ENCODE measurements at places on chromosomes 6 and 20. TPM values are rescaled to one million over a fixed set of nuclear protein-coding genes. Genes with fewer than 3 reads are reported as not detected.

The FITM2 gene
- 1.9 TPM for total RNA-seq

The PCK1 gene
- not detected for total RNA-seq

GRCh38 chr6:106520711-106521401 is 108.4 kb downstream of the RTN4IP1 start:
- H3K27ac ChIP-seq = peak overlapping the region; percentile 97
- peak; percentile 82 for DNase-seq
- peaks cover 72% of the 10 kb centered on the region for H3K4me1 ChIP-seq
- H3K36me3 ChIP-seq = peaks cover 33% of the 10 kb centered on the region

DNA sequence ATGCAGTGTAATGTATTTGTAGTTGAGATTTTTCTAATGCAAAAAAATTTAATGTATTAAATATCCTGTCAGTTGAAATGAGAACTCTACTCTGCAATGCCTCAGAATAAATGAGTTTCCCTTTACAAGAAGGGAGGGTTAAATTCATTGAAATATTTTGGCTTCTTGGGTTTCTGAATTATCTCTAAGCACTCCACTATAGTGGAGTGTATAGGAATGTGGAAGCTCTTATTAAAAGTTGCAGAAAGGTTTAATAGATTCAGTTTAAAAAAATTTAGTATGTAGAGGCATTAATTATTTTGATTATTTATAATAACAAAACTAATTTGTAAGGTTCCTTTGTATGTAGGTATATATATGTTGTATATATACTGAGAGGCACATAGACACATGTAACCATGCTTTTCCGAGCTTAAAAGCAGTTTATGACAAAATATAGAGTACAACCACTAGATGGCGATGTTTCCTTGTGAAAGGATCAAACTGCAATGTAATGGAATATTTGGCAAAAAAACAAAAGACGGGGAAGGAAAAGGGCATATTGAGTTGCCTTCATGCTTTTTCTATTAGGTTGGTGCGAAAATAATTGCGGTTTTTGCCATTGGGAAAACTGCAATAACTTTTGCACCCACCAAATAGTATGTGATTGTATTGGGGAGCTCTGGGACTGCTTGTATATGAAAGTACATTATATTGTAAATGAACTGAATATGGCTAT is 144.2 kb downstream of the MYO6 start:
- H3K4me3 ChIP-seq = no peak overlapping the region
- DNase-seq = no peak
- no peaks in the 10 kb centered on the region for H3K36me3 ChIP-seq
- peaks cover 2% of the 10 kb centered on the region for H3K4me1 ChIP-seq
- no peaks in the 10 kb centered on the region for H3K27me3 ChIP-seq

GRCh38 chr20:20473657-20474056 is 105.8 kb downstream of the INSM1 start:
- H3K27ac ChIP-seq = no peak overlapping the region
- H3K36me3 ChIP-seq = peaks cover 16% of the 10 kb centered on the region
- peaks cover 2% of the 10 kb centered on the region for H3K4me1 ChIP-seq

GRCh38 chr6:53639520-53639919 is 26.0 kb downstream of the KLHL31 start:
- H3K36me3 ChIP-seq = no peaks in the 10 kb centered on the region
- H3K27me3 ChIP-seq = no peaks in the 10 kb centered on the region
- H3K4me3 ChIP-seq = no peak overlapping the region
- peaks cover 3% of the 10 kb centered on the region for H3K4me1 ChIP-seq
- H3K27ac ChIP-seq = no peak overlapping the region

The TCFL5 gene
- total RNA-seq = 5.4 TPM

- H3K27ac ChIP-seq = peak overlapping the region; percentile 42
- H3K4me3 ChIP-seq = no peak overlapping the region
- no peaks in the 10 kb centered on the region for H3K27me3 ChIP-seq
- H3K36me3 ChIP-seq = no peaks in the 10 kb centered on the region
- peak; percentile 17 for DNase-seq
Observed at GRCh38 chr6:134398453-134398852, 80.5 kb upstream of the SGK1 start.

The WFDC2 gene
- not detected for total RNA-seq

GRCh38 chr6:12280458-12280857 is 9.7 kb upstream of the EDN1 start:
- peaks cover 11% of the 10 kb centered on the region for H3K27me3 ChIP-seq
- H3K27ac ChIP-seq = no peak overlapping the region
- no peak for DNase-seq

DNA sequence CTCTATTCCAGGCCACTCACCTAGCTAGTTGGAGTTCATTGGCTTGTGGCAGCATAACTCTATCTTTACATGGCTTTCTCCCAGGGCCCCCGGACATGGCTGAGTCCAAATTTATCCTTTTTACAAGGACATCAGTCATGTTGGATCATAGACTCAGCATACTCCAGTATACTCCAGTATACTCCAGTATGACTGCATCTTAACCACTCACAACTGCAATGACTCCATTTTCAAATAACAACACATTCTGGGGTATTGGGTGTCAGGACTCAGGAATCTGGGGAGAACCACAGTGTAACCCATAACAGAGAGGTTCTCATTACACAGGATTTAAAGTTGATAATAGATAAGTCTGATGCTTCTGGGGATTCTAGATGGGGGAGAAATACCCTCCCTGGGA is 53.8 kb upstream of the TSHZ2 start:
- no peak for DNase-seq
- H3K27me3 ChIP-seq = peaks cover 4% of the 10 kb centered on the region
- H3K36me3 ChIP-seq = no peaks in the 10 kb centered on the region
- peaks cover 4% of the 10 kb centered on the region for H3K4me1 ChIP-seq
- H3K4me3 ChIP-seq = no peak overlapping the region

DNA sequence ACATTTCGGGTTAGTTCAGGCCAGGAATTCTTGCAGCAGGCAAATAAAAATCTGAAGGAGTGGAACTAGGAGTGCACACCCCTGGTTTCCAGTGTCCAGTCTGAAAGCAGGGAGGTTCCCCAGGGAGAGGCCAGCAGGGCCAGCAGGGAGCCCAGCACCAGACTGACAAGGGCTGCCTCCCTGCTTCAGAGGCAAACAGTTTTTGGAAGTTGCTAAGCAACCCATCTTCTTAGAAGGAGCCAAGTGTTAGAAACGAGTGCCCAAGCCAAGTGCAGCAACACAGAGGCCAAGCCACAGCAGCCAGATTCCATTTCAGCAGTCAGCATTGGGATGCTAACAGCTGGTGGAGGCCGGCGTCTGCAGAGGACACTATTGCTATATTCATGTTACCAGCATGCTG is 179.1 kb downstream of the SYNDIG1 start:
- H3K27me3 ChIP-seq = peaks cover 12% of the 10 kb centered on the region
- H3K4me1 ChIP-seq = peaks cover 5% of the 10 kb centered on the region
- no peaks in the 10 kb centered on the region for H3K36me3 ChIP-seq
- DNase-seq = no peak

GRCh38 chr6:111711476-111711875 is 105.8 kb upstream of the TRAF3IP2 start:
- H3K4me1 ChIP-seq = peaks cover 60% of the 10 kb centered on the region
- peaks cover 72% of the 10 kb centered on the region for H3K36me3 ChIP-seq
- no peak overlapping the region for H3K4me3 ChIP-seq
- H3K27me3 ChIP-seq = no peaks in the 10 kb centered on the region
- peak overlapping the region; percentile 81 for H3K27ac ChIP-seq
- DNase-seq = no peak

- peaks cover 7% of the 10 kb centered on the region for H3K36me3 ChIP-seq
- peak overlapping the region; percentile 48 for H3K4me3 ChIP-seq
- peaks cover 96% of the 10 kb centered on the region for H3K27me3 ChIP-seq
- no peak for DNase-seq
- no peak overlapping the region for H3K27ac ChIP-seq
Observed at GRCh38 chr6:28693751-28694443, 168.2 kb downstream of the GPX5 start.

The PNPLA1 gene
- total RNA-seq = not detected
